ELR (cell line): ENCODE measurements at places on chromosomes 7 and 10.

GRCh38 chr10:68133523-68133922 lies 24.2 kb downstream of the MYPN start:
- DNase-seq, result no peak

- no peak for DNase-seq
Observed at GRCh38 chr10:71290806-71291527, 28.1 kb upstream of the SLC29A3 start.

DNA sequence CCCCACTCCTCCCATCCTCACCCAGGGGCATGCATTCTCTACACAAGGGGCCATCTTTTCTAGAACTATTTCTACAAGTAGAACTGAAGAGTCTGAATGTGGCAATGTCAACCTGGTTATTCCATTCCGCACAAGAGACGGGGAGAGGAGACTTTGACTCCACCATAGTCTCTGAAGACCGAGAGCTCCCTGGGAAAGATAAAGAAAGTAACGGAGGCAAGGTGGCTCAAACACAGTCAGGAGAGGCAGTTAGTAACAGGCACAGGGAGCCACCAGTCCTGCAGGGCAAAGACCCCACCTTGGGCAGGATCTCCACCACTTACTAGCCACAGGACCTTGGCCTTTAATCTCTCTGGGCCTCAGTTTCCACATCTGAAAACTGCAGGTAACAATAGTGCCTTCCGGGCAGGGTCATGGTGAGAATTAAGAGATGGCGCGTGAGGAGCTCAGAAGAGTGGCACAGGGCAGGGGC lies 100.3 kb downstream of the TNS3 start:
- DNase-seq, result no peak

DNA sequence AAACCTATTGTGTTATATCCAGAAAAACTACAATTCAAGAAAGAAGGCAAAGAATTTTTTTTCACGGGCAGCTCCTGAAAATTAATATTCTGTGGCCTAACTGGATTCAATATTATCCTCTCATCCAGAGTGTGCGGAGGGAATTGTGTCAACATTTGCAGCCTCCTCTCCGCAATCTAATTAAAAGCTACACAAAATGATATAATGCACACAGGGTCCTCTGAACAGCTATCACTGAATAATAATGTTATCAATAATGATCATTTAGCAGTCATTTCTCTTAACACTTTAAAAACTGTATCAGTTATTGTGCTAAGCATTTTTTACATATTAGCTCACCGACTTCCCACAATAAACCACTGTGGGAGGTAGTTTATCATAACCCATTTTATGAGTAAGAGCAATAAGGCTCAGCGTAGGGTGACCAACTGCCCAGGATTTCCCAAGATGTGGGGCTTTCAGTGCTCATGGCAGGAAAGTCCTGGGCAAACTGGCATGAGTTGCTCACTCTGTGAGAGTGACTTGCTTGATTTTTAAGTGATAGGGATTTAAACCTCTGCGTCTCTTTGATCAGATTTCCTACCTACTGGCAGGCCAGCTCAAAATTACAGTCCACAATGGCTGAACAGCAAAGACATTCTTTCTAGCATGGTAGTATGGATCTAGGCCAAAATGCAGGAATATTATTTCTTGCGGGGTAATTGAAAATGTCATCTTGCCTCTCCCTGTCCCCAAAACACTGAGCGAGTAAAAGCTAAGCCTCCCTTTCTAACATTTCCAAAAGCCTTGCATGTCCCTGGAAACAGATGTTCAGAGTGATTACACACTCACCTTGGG lies 65.7 kb downstream of the AOAH start:
- DNase-seq, result peak; percentile 99

DNA sequence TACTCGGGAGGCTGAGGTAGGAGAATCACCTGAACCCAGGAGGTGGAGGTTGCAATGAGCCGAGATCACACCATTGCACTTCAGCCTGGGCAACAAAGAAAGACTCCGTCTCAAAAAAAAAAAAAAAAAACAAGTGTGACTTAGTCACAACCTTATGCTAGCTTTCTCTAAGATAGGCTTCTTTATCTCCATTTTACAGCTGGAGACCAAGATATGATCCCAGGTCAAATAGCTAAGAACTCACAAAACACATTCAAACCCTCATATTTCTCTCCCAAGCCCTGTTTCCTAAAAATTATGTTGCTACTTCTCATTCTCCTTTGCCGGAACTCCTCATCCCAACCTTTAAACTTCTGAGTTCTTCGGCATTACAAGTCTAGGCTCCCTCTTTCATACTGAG lies 13.0 kb upstream of the DHTKD1 start:
- no peak for DNase-seq

- DNase-seq, result peak; percentile 25
Observed at GRCh38 chr10:86652361-86653202, 1.8 kb upstream of the OPN4 start.

GRCh38 chr7:121046893-121047468 lies 58.5 kb downstream of the CPED1 start:
- peak; percentile 4 for DNase-seq

DNA sequence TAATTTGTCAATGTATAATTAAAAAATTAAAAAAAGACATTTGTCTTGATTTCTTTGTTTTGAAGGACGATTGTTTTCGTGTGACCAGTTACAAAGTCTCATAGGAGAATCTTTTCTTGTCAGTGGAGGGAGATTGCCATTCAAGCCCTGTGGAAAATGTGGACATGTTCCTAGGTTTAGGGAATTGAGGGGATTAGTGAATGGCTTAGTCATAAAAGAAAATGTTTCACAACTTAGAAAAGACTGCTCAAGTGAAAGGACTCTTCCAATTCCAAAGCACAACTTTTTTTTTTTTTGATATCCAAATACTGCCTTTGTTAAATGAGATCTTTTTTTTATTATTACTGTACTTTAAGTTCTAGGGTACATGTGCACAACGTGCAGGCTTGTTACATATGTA lies 140.7 kb upstream of the HABP2 start:
- no peak for DNase-seq

GRCh38 chr7:35823440-35823839 lies 22.6 kb downstream of the SEPTIN7 start:
- DNase-seq, result no peak

DNA sequence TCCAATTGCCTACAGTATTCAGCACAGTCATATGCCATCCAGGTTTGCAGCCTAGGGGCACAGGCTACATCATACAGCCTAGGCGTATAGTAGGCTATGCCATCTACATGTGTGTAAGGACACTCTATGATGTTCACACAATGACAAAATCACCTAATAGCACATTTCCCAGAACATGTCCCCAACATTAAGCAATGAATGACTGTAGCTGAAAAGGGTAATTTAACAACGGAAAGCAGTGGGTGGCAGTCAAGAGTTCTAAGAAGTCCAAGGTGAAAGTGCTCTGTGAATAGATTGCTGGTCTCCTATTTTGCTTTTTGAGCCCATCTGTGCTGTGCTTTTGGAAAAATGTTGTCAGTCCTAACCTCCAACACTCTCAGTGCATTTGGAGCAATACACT lies 162.6 kb downstream of the KLF6 start:
- DNase-seq, result peak; percentile 9

DNA sequence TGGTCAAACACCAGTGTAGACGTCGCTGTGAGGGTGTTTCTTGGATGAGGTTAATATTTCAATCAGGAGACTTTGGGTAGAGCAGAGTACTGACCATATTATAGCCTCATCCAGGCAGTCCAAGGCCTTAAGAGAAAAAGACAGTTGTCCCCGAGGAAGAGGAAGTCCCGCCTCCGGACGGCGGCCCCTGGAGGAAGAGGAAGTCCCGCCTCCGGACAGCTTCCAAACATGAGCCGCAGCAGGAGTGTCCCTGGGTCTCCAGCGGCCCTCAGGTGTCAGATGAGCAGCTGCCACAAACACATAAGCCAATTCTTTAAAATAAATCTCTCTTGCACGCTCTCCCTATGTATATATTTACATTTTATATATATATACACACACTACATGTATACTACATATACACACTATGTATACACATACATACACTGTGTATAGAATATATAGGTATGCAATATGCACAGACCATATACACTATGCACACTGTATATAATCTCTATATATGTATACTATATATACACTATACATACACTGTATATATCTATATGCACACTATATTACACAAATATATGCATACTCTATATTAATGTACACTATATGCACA lies 37.5 kb downstream of the PWWP2B start:
- no peak for DNase-seq

GRCh38 chr10:53699231-53699630 lies 926.6 kb upstream of the MBL2 start:
- no peak for DNase-seq

DNA sequence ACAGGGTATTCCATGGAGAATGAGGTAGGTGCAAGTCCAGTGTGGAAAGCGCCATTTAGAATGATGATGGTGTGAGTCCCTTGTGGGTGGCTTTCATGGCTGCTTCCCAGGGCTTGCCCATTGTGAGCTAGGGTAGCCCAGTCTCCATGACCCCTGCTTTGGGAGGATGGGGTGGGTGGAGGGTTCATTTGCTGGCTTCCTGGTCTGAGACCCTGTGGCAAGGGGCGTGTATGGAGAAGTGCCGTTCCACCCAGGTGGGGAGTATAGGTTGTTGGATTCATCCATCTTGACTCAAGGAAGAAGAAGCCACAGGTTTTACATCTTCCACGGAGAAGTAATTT lies 27.7 kb downstream of the CCM2 start:
- no peak for DNase-seq

DNA sequence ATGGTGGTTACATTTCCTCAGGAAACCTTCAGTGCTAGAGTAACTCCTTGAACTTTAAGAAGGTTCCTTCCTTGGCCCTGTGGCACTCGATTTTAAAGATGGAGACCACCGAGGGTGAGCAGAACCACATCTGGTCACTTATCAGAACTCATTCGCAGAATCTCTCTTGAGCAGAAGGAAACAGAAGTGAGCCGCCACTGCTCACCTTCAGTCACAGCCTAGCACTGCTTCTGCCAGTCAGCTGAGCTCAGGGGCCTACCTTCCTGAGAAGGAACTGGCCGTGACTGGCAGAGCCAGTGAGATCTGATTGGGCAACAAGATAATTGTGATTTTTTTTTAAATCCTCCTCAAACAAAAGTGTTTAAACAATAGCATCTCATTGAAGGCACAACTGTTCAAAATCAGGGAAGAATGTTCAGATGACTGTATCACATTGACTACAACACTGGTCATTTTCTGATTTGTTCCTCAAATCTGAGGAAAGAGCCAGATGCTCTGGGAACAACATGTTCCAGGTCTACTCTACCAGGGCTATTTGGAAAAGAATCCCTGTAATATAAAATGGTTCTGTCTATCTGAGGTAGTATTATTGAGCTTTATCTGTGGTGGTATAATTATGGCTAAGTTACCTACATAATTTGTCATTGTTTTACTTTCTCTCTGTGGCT lies 2.7 kb upstream of the SYPL1 start:
- DNase-seq, result no peak

DNA sequence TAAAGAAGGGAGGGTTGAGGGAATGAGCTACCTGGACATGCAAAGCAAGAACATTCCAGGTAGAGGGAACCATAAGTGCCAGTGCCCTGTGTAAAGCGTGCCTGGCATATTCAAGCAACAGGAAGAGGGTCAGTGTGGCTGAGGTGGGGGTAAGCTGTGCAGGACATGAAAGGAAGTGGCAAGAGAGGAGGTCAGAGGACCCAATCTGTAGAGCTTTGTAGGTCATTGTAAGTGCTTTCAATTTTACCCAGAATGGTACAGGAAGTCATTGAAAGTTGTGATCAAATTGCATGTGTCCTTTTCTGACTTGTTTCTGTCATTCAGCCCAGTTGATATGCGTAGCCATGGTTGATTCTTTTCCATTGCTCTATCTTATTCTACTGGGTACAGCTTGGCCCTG lies 156.6 kb downstream of the NOC3L start:
- no peak for DNase-seq

- DNase-seq, result no peak
Observed at GRCh38 chr10:51905032-51905431, 205.6 kb upstream of the CSTF2T start.

GRCh38 chr7:105622106-105622731 lies 40.9 kb upstream of the EFCAB10 start:
- no peak for DNase-seq

DNA sequence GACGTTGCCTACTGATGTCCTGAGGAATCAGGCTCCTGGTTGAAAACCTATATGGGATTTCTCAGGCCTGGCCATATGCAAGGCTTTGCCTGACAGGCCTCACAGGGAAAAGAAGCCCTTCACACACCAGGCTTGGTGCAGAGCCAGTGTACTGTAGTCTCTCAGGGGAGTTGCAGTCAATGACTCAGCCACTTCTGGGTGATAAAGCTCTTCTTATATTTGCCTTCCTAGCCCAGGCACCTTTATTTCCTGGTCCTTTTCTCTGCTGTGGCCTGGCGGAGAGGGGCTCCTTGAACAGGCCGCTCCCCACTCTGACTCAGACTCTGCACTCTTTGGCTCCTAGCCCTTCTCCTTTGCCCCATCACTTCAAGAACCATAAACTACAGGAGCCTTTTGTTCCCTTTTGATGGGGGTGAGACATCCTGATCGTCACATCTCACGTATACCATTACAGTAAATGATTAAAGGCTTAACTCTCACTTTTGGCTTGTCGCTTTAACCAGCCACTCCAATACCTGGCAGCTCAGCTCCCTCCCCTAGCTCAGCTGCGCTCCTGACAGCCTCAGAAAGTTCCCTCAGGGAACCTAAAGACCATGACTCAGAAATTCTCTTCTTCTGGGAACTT lies 33.5 kb downstream of the DPY19L1 start:
- peak; percentile 90 for DNase-seq

DNA sequence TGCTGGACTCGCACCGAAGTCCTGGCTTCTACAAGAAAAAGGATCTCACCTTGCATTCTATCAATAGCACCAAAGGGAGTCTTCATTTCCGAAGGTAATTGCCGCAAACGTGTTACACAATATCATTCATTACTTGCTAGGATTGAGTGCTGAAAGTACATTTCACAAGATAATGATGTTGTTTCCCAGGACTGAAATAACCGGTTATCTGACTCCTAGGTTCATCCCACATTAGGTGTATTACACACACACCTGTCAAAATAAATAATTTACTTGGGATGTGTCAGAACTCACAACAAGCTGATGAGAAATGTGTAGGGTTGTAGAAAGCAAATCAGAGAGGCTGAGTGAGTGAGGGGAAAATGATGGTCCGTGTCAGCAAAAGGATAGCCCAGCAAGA lies 219.4 kb upstream of the RHOBTB1 start:
- no peak for DNase-seq
